Aorta (tissue), 5 donors: ENCODE measurements at places on chromosomes 12 and 14.

- no peak for DNase-seq
Measured at GRCh38 chr12:27541031-27541719, 17.2 kb downstream of the PPFIBP1 start.

DNA sequence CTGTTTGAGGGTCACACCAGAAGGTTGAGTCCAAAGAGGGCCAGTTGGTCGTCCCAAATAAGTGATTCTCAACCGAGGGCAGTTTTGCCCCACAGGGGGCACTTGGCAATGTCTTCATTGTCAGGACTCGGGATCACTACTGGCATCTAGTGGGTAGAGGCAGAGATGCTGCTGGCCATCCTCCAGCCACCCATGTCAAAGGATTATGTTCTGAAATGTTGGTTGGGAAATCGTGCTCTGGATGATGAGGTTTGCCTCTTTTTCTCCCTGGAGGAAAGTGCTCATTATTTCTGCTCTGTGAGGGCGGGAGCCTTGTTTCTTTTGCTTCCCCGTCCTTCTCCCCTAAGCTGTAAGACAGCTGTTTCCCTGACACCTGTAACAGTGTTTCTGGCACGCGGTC is 3.6 kb downstream of the ZNF839 start:
- no peak for DNase-seq

DNA sequence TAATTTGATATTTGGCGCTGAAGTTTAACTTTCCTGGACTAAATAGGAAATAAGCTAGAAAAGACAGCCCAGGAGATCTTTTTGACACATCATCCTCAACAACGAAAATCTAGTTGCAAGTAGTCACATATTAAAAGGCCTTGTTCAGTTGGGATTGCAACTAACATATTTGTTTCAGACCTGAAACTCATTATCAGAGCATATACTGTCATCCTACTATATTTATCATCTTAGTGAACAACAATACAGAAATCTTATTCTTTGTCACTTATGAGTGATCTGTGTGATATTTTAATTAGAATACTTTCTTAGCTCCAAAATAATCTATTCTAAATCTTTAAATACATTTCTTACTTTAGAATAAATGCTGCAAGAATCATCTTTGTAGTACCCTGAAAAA is 72.1 kb downstream of the ELK3 start:
- no peak for DNase-seq

- no peak for DNase-seq
Measured at GRCh38 chr12:124332058-124332672, 37.3 kb downstream of the RFLNA start.

GRCh38 chr12:21485998-21486397 is 15.4 kb downstream of the RECQL start:
- DNase-seq = no peak

- DNase-seq = no peak
Measured at GRCh38 chr12:31444736-31445135, 118.8 kb upstream of the SINHCAF start.

- DNase-seq = no peak
Measured at GRCh38 chr12:89781156-89781555, 72.5 kb upstream of the ATP2B1 start.

DNA sequence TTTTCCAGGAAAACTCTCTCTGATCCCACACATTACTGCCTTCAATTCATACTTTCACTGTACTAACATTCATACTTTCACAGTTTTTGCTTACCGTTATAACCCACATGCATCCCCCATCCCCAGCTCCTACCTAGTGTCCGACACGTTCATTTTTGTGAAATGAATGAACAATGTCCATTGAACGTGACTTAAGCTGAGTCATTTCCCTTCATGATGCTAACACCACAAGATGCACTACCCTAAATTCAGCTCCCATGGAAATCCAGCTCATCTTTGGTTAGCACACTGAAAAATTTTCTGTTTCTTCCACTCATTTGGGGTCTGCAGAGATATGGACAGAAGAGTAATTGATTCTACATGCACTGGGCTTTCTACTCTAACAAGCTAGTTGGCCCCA is 84.7 kb downstream of the GALNT4 start:
- no peak for DNase-seq

- DNase-seq = no peak
Measured at GRCh38 chr14:96478119-96478518, 24.1 kb upstream of the PAPOLA start.

GRCh38 chr12:83322809-83323208 is 636.1 kb downstream of the TMTC2 start:
- DNase-seq = no peak

- no peak for DNase-seq
Measured at GRCh38 chr12:12506496-12506890, 56.2 kb downstream of the DUSP16 start.

GRCh38 chr14:44803239-44803905 is 158.4 kb downstream of the KLHL28 start:
- DNase-seq = no peak

DNA sequence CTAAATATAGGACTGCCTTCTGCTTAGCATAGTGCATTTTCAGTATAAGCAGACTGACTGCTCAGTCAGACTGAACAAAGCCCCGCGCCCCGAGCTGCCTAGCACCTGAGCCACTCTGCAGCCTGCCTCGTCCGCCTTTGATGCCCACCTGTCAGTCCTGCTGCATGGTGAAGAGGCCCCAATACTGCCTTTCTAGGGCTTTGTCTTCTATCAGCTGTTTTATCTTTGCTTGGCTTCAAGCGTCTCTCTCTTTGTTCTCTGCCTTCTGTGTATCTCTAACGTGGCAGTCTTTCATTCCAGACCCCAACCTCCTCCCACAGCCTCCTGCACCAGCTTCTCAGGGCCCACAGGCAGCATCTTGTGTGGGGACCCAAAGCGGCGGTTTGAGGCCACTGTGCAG is 1001.0 kb downstream of the VRK1 start:
- DNase-seq = no peak

DNA sequence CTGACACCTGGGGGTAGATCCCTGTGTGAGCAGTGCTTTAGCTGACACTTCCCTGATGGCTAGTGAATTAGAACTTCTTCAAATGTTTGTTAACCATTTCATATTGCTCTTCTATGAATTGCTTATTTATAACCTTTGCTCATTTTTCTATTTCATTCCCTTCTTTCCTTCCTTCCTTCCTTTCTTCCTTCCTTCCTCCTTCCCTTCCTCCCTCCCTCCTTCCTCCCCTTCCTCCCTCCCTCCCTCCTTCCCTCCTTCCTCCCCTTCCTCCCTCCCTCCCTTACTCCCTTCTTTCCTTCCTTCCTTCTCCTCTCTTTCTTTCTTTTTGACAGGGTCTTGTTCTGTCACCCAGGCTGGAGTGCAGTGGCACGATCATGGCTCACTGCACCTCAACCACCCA is 23.3 kb upstream of the CEP170B start:
- no peak for DNase-seq

- DNase-seq = no peak
Measured at GRCh38 chr12:92550254-92550653, 152.5 kb upstream of the PLEKHG7 start.

DNA sequence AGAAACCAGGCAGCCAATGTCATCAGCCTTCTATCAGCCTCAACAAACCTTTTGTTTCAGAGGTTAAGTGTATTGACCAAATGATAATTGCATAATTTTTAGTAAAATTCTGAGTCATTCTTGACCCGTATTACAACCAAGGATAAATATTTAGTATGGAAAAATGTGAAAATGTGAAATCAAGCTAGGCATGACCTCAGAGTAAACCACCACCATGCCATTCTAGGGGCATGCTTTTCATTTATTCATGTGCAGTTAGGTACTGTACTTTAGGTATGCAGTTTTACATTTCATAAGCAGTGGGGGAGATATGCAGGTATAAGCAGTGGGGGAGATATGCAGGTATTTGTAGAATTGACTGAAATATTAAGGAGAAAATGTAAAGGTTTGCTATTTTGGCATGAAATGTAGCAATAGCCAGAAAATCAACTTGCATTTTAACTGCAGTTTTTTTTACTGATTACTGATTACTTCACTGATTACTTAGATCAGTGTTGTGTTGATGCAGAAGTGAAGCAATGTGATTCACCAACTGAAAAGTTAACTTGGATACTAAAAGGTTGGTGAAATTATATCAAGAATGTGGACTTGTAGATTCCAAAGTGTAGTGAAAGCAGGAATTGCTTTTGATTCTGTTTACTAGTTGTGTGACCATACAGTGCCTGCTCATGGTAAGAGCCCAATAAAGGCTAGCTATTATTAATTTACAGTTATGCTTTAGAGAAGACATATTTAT is 184.2 kb downstream of the ESR2 start:
- no peak for DNase-seq

GRCh38 chr14:65044596-65044959 is 57.7 kb downstream of the MAX start:
- DNase-seq = no peak

DNA sequence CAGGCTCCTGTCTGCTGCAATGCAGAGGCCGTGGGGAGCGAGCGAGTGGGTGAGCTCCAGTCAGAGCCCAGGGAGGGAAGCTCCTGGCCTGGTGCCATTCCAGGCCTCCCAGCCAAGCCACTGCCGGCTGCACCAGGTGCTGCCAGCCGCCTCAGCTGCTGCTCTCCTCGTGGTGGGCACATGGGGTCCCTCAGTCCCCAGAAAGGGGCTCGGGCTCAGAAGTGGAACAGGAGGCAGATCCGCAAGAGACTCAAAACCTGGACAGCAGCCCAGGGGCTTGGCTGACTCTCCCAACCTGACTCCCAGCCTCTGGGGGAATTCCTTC is 2.4 kb downstream of the ABCB9 start:
- DNase-seq = no peak

GRCh38 chr14:105177082-105177481 is 4.0 kb downstream of the NUDT14 start:
- no peak for DNase-seq
